ENCODE measurements at places on chromosomes 12 and 14. TPM values are rescaled to one million over a fixed set of nuclear protein-coding genes. Genes with fewer than 3 reads are reported as not detected.

Gene MMP14
- total RNA-seq, result 63.2 TPM

Gene WNK1
- 166 TPM for total RNA-seq

Gene HPD
- total RNA-seq, result 0.21 TPM

Gene GRIN2B
- total RNA-seq, result 1.0 TPM

Gene PLEKHG7
- total RNA-seq, result not detected

GRCh38 chr12:14567351-14568162, at the start of gene PLBD1:
PLBD1 (minus strand) TSS chr12:14567883; CDS start chr12:14567696, 187 bp downstream.
- H3K4me1 ChIP-seq, result peaks cover 11% of the 10 kb centered on the region
- H3K4me3 ChIP-seq, result peak within 1 kb of the TSS; percentile 82
- peak within 1 kb of the TSS; percentile 62 for H3K27ac ChIP-seq
- H3K27me3 ChIP-seq, result peaks cover 11% of the 10 kb centered on the region

- no peaks in the 10 kb centered on the region for H3K36me3 ChIP-seq
- H3K27ac ChIP-seq, result no peak overlapping the region
- H3K4me1 ChIP-seq, result no peaks in the 10 kb centered on the region
- peaks cover 3% of the 10 kb centered on the region for H3K27me3 ChIP-seq
- no peak overlapping the region for H3K4me3 ChIP-seq
- no peak for DNase-seq
Observed at GRCh38 chr14:32193532-32193931, 8.3 kb upstream of the RNU6-7 start.

DNA sequence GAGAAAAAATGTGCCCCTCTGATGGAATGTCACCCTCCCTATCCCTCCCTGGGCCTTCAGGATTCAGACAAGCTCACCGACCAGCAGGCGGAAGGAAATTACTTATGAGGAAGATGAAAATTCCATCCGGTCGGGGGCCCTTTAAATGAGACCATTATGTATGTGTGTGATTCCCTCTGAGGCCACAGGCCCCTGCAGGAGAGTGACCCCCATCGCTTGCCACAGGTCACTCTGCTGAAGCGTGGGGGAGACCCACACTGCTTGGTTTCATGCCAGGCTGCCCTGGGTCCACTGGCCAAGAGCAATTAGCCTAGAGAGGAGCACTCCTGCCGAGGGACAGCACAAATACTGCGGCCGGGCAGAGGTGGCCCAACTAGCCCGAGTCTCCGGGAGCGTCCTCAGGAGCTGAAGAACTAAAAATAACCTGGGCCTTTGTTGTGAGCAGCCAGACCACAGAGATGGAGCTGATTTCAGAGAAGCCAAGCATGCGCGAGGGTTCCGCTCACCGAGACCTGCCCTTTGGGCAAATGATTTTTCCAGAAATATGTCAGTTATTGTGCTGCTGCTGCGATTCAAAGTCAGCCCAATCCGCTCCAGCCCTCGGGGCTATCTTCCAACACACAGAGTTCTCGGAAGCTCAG, 276.4 kb downstream of the DPF3 start:
- no peaks in the 10 kb centered on the region for H3K27me3 ChIP-seq
- no peaks in the 10 kb centered on the region for H3K36me3 ChIP-seq
- no peak for DNase-seq
- peaks cover 23% of the 10 kb centered on the region for H3K4me1 ChIP-seq
- H3K27ac ChIP-seq, result peak overlapping the region; percentile 76

DNA sequence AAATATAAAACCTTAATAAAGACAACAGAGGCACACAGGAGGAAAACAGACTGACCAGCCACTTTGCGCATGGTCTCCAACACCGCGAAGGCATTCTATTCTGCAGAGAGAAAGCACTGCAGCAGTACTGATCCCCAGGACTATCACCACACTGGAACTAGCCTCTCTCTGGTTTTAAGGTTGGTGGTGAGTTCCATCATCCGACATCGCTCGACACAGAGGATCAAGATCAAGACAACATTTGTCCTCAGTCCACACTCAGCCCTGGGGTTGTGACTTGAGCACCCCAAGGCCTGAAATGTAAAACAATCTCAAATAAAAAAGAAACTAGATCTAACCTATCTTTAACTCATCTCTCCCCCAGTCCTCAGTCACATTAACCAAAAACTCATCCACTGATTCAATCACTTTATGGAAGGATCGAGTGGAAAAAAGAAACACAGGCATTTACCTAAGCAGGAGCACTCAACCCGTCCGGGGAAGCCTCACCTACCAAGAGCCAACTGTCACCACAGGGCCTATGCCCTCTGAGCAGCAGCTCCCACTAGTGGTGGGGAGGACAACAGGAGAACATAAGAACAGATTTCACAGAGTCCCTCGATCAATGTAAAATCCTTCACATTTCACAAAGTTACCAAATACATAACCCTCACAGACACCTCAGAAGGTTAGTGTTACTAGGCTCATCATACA, 17.7 kb downstream of the STXBP6 start:
- H3K4me3 ChIP-seq, result no peak overlapping the region
- no peaks in the 10 kb centered on the region for H3K27me3 ChIP-seq
- DNase-seq, result no peak
- no peaks in the 10 kb centered on the region for H3K4me1 ChIP-seq
- H3K36me3 ChIP-seq, result no peaks in the 10 kb centered on the region
- no peak overlapping the region for H3K27ac ChIP-seq

- no peaks in the 10 kb centered on the region for H3K36me3 ChIP-seq
- no peaks in the 10 kb centered on the region for H3K27me3 ChIP-seq
- DNase-seq, result peak; percentile 72
- no peak overlapping the region for H3K27ac ChIP-seq
Observed at GRCh38 chr12:11581179-11581755, 68.2 kb upstream of the ETV6 start.

GRCh38 chr12:12540261-12541013, 22.2 kb downstream of the DUSP16 start:
- no peak for DNase-seq
- H3K27me3 ChIP-seq, result no peaks in the 10 kb centered on the region
- no peak overlapping the region for H3K27ac ChIP-seq
- H3K36me3 ChIP-seq, result no peaks in the 10 kb centered on the region

DNA sequence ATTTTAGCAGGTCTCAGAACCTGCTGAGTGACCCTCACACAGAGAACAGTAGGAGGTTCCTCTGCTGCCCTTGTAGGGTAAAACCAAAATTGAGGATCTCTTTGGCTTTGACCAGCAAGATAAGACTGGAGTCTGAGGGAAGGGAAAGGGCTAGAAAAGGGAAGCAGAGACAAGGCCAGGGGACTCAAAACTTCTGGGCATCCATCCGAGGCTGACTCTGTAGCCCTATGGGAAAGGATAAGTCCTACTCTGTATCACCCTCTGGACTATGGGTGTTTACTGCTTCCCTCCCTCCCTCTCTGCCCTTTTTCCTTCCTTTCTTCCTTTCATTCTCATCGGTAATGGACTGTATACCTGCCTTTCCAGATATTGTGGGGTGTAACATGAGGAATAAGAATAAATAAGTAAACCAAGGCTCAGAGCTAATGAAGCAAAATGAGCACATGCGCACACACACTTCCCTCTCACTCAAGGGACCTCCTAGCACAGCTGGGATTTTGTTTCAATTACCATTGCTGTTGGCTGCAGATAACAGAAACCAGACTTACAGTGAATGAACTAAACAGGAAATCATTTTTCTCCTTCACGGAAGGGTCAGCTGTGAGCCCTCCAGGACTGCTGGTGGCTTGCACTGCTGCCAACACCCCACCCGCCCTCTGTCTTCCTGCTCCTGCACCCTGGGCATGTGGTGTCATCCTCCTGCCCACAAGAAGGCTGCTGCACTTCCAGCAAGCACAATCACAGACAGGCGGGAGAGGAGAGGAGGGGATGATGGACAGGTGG, 404.4 kb upstream of the CCDC196 start:
- H3K4me3 ChIP-seq, result no peak overlapping the region
- H3K4me1 ChIP-seq, result no peaks in the 10 kb centered on the region
- no peaks in the 10 kb centered on the region for H3K36me3 ChIP-seq

GRCh38 chr12:97556302-97556779, 93.7 kb downstream of the RMST start:
- H3K27me3 ChIP-seq, result peaks cover 4% of the 10 kb centered on the region
- H3K27ac ChIP-seq, result peak overlapping the region; percentile 54
- no peak for DNase-seq
- H3K36me3 ChIP-seq, result peaks cover 6% of the 10 kb centered on the region

DNA sequence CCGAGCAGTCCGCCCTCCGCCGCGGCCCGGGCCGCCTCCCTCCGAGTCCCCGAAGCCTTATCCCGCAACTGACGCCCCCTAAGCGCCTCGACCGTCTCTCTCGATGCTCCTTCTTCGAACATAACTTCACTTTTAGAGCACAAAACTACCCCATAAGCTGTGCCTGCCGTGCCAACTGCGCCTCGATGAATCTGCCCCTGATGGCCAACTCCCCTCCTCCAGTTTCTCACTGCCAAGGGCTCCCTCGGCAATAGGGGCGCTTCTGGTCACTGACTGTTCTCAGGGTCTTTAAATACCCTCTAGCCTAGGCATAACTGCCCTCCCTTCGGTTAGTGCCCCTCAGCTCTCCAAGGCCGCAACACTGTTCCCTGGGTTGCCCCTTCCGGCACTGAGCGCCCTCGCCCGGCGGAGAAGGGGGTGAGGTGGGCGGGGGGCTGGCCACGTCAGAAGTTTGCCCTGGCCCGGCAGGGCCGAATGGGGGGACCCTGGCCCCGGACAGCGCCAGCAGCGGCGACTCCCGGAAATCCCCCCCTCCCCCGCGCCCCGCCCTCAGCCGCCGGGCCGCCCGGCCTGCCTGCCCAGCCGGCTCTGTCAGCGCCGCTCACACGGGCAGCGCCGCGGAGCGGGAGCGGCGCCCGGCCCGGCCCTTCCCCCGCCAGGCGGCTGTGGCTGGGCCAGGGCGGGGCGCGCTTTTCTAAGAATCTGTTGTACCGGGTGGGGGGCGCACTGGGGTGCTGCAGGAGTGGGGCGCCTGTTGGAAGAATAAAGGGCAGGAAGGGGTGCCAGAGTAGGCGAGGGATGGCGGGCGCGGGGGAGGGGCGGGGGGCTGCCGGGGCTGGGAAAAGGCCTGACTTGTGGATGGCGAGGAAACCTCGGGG, 10.6 kb downstream of the RARG start:
- peaks cover 68% of the 10 kb centered on the region for H3K27me3 ChIP-seq
- H3K36me3 ChIP-seq, result no peaks in the 10 kb centered on the region

DNA sequence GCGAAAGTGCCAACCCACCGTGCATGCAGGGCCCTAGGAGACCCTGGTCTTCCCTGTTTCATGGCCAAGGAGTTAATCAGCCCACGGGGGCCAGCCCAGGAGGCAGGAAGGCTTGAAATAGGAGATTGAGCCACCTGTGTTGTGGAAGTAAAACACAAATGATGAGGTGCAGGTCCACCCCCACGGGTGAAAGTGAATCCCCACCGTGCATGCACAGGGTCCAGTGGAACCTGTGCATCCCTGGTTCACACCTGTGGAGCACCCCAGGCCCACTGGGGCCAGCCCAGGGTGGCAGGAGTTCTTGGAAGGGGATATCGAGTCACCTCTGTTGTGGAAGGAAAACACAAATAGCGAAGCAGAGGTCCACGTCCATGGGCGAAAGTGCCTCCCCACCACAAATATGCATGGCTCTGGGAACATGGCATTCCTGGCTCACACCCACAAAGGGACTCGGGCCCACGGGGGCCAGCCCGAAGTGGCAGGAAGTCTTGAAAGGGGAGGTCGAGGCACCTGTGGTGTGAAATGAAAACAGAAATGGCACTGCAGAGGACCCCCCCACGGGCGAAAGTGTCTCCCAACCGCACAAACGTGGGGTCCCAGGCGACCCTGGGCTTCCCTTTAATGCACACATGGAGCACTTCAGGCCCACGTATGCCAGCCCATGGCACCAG, 381.5 kb downstream of the ALG10 start:
- no peak overlapping the region for H3K27ac ChIP-seq
- no peak for DNase-seq
- H3K4me3 ChIP-seq, result no peak overlapping the region
- H3K36me3 ChIP-seq, result no peaks in the 10 kb centered on the region
- H3K27me3 ChIP-seq, result no peaks in the 10 kb centered on the region

DNA sequence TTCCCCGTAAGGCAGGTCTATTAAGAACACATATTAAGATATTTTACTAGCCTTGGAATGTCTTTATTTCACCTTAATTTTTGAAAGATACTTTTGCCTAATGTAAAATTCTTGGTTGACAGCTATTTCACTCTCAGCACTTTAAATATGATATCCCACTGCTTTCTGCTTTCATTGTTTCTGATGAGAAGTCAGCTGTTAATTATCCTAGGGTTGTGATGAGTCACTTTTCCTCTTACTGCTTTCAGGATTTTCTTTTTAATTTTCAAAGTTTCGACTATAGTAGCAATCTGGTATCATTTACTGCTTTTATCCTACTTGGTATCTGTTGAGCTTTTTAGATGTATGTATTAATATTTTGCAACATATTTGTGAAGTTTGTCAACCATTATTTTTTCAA, 578.9 kb upstream of the ATP2B1 start:
- no peak overlapping the region for H3K27ac ChIP-seq
- DNase-seq, result no peak
- H3K4me1 ChIP-seq, result no peaks in the 10 kb centered on the region
- H3K27me3 ChIP-seq, result no peaks in the 10 kb centered on the region
- H3K36me3 ChIP-seq, result peaks cover 3% of the 10 kb centered on the region

- H3K4me3 ChIP-seq, result no peak overlapping the region
- H3K27ac ChIP-seq, result no peak overlapping the region
- H3K27me3 ChIP-seq, result no peaks in the 10 kb centered on the region
- no peak for DNase-seq
- peaks cover 73% of the 10 kb centered on the region for H3K36me3 ChIP-seq
Observed at GRCh38 chr14:51957950-51958349, 31.4 kb upstream of the RTRAF start.

DNA sequence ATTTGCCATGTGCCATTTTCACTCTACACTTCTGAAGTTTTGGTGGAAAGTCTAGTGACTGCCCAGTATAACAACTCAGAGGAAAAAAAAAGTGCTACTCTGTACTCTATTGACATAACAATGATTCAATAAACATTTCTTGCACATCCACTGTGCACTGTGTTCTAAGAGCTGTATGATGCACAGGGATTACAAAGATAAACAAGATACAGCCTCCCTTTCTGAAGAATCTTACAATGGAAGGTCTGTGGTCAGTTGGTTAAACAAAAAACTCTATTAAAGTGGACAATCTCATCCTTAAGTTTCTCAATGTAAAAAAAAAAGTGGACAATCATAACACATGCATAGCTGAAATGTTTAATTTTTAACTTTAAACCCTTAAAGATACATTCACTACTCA, 105.7 kb upstream of the RASSF8 start:
- no peaks in the 10 kb centered on the region for H3K27me3 ChIP-seq
- DNase-seq, result no peak
- no peak overlapping the region for H3K4me3 ChIP-seq
- H3K27ac ChIP-seq, result no peak overlapping the region
- H3K4me1 ChIP-seq, result peaks cover 20% of the 10 kb centered on the region

Measured in neural crest cell (in vitro differentiated cells).